Activated T-cell treated with anti-CD3 and anti-CD28 coated beads for 1 hour (primary cell): ENCODE measurements at places on chromosomes 12 and 14.

- DNase-seq = no peak
Measured at GRCh38 chr14:82889701-82890100, 1356.0 kb upstream of the SEL1L start.

DNA sequence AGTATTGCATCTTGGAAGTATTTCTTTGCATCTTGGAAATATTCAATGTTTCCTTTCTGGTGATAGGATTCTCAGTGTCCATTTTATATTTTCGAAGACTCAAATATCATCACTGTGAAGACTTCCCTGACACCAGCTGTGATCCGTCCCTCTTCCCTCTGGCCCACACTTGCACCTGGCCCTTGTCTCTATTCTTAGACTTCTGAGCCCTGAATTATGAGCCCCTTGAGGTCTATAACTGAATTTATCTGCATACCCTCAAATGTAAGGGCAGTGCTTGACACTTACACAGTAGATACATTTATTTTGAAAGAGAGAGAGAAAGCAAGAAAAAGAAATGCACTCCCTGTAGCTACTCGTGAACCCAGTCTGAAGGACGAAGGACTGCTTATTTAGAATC, 376.7 kb downstream of the ZFP36L1 start:
- DNase-seq = no peak

GRCh38 chr12:52050116-52050757, 1.0 kb upstream of the NR4A1 start:
- no peak for DNase-seq

DNA sequence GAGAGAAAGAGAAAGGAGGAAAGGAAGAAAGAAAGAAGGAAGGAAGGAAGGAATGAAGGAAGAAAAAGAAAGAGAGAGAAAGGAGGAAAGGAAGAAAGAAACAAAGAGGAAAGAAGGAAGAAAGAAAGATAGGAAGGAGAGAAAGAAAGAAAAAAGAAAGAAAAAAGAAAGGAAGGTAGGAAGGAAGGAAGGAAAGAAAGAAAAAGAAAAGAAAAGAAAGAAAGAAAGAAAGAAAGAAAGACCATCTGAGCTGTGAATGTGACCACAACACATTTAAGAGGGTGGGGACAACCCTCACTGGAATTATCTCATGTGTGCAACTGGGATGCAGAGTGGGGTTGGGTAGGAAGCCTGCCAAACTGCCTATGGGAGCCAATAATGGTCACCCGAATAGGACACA, 36.0 kb upstream of the BATF start:
- DNase-seq = no peak

GRCh38 chr14:101173698-101174521, 270.4 kb upstream of the RTL1 start:
- no peak for DNase-seq

- DNase-seq = no peak
Measured at GRCh38 chr12:2486796-2487195, 308.0 kb upstream of the FKBP4 start.

GRCh38 chr14:73381380-73382013, 76.8 kb downstream of the NUMB start:
- DNase-seq = no peak
